Cerebellum (tissue), 4 donors: ENCODE measurements at places on chromosomes 2 and 18. TPM values are rescaled to one million over a fixed set of nuclear protein-coding genes. Genes with fewer than 3 reads are reported as not detected.
A peak's percentile ranks its signal among the peaks of the same experiment; 100 is the strongest.

The TXNDC2 gene
- not detected for total RNA-seq

The NEU2 gene
- total RNA-seq: not detected

The RFX8 gene
- total RNA-seq: 0.36 TPM

The MAL gene
- total RNA-seq: not detected

The FAM237A gene
- not detected for total RNA-seq

The INSIG2 gene
- 28.4 TPM for total RNA-seq

The TIGD1 gene
- total RNA-seq: 10.9 TPM

The RAB31 gene
- 20.3 TPM for total RNA-seq

The TTC21B gene
- 73.6 TPM for total RNA-seq

The SERPINB11 gene
- not detected for total RNA-seq

The C2orf15 gene
- total RNA-seq: 5.5 TPM

DNA sequence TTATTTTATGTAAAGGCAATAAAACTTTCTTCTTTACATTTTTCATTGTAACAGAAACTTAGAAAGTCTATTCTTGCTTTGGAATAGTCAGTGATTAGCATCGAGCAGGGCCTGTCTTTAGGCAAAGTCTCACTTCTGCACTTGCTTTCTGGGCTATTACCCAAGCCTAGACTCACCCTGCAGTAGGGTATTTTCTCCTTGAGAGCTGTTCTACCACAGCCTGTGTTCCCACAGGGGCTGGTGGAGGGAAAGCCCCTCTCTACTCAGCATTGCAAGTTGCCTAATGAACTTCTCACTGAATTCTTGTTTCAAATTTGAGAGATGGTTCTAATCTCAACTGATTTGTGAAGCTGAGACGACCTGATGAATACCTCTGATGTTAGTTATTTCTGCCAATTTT lies 111.7 kb upstream of the KLHL14 start:
- DNase-seq: no peak

GRCh38 chr2:109339519-109339966 lies 210.5 kb downstream of the SH3RF3 start:
- DNase-seq: no peak

DNA sequence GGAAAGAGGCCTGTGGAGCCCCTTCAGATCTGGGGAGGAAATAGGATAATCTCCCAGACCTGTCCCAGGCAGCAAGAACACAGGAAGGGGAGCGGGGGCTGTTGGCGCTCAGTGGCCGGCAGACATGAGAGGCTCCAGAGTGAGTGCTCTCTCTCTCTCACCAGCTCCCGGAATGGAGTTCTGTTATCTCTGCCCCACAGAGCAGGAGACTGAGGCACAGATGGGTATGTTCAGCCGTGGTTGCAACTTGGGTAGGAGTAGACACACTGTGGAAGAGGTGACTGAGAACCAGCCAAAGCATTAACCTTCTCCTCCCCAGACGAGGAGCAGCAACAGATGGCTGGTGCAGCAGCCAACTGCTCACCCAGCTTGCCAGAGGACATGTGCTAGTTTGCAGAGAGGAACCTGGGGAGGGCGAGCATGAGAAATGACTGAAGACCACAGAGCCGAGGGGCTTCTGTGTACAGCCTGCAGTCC lies 82.0 kb downstream of the NRP2 start:
- peak; percentile 77 for DNase-seq

GRCh38 chr2:145380436-145381017 lies 860.6 kb upstream of the ZEB2 start:
- DNase-seq: no peak

- no peak for DNase-seq
Observed at GRCh38 chr2:176854878-176855277, 357.7 kb upstream of the HNRNPA3 start.

GRCh38 chr2:211149731-211150130 lies 593.3 kb downstream of the CPS1 start:
- no peak for DNase-seq

DNA sequence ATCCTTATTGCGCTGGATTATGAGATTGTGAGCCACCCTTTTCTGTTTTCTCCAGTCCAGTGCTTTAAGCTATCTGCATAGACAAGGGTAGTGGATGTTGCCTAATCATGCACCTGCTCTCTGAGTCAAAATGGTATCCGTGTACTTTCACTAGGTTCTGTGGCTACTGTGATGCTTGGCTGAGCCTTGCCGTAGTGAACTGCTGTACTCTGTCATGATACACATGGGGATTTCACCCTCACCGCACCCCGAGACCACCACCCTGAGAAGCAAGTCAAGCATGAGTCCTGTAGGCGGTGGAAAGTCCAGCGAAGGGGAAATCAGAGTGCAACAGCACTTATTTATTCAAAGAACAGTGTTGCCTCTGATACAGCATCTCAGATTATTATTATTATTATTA lies 55.0 kb downstream of the ARHGAP25 start:
- DNase-seq: no peak

DNA sequence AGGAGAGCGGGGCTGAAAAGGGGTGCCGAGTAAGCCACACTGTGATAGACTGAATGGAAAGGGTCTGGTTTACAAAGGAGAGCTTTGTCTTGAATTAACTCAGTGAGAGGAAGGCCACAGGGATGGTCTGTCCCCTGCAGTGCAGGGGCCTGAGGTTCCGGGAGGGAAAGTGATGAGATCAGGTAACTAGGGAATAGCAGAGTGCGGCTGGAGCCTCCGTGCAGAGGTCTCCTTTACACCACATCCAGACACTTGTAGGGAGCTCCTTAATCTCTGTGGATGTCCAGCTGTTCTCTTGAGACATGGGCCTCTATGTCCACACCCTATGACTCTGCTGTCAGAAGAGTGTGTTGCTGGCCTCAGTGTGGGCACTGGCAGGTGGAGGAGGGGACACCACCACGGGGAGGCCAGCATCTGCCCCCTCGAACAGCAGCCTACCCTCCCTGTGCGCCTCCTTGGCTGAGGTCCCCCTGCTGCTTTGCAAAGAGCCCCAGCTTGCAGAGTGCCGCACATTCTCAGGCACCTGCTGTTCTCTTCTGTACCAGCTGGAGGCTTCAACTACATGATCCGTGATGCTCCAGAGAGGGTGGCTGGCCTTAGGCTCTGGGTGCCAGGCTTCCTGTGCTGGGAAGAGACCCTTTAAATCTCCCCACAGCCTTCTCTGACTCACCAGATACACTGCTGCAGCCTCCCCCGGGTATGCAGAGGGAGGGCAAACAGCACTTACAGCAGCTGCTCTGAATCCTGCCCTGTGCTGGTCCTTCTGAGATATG lies 25.9 kb downstream of the ENOSF1 start:
- DNase-seq: no peak

GRCh38 chr2:46400016-46400415 lies 79.3 kb upstream of the TMEM247 start:
- no peak for DNase-seq

DNA sequence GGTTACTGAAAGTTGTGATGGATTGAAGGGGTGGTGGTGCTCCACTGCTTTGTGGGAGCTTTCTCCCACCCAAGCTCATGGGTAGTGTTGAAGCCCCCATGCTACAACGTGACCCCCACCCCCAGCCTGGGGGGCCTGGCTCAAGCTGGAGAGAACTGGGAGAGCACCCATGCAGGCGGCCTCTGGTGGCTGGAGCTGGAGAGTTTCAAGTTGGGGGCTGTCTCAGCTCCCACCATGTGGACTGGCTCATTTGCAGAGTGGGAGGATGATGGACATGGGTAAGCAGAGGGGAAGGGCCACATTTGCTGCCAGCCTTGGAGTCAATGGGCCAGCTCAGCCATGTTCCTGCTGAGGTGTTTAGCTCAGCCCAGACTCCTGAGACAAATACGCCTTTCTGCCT lies 62.8 kb downstream of the INPP4A start:
- no peak for DNase-seq

- no peak for DNase-seq
Observed at GRCh38 chr2:236080412-236080811, 87.8 kb downstream of the GBX2 start.

GRCh38 chr2:240579071-240579762 lies 7.3 kb upstream of the CAPN10 start:
- no peak for DNase-seq

- no peak for DNase-seq
Observed at GRCh38 chr18:40810372-40810771, 1144.7 kb upstream of the PIK3C3 start.

- DNase-seq: no peak
Observed at GRCh38 chr2:127044165-127044718, 62.7 kb downstream of the BIN1 start.

DNA sequence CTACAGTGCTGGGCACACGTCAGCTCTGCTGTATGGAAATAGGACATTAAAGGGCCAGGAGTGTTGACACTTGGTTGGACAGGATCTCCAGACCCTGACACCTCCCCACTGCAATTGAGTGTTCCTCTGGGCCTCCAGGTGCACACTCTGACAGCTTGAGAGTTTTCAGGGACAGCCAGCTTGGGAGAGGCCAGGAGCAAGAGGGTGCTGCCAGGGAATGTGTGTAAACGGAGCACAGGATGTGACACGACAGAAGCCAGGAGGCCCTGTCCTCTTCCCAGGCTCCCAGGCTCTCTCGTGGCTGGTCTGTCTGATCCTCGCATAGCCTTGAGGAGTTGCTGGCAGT lies 318.1 kb upstream of the HS6ST1 start:
- DNase-seq: no peak

GRCh38 chr2:235868224-235868623 lies 300.0 kb downstream of the GBX2 start:
- DNase-seq: no peak
